ENCODE measurements at places on chromosomes 5 and 9.

GRCh38 chr5:16713386-16713928 is 96.7 kb upstream of the RETREG1 start:
- DNase-seq, result no peak

GRCh38 chr9:17280350-17281012 is 145.6 kb downstream of the CNTLN start:
- no peak for DNase-seq

DNA sequence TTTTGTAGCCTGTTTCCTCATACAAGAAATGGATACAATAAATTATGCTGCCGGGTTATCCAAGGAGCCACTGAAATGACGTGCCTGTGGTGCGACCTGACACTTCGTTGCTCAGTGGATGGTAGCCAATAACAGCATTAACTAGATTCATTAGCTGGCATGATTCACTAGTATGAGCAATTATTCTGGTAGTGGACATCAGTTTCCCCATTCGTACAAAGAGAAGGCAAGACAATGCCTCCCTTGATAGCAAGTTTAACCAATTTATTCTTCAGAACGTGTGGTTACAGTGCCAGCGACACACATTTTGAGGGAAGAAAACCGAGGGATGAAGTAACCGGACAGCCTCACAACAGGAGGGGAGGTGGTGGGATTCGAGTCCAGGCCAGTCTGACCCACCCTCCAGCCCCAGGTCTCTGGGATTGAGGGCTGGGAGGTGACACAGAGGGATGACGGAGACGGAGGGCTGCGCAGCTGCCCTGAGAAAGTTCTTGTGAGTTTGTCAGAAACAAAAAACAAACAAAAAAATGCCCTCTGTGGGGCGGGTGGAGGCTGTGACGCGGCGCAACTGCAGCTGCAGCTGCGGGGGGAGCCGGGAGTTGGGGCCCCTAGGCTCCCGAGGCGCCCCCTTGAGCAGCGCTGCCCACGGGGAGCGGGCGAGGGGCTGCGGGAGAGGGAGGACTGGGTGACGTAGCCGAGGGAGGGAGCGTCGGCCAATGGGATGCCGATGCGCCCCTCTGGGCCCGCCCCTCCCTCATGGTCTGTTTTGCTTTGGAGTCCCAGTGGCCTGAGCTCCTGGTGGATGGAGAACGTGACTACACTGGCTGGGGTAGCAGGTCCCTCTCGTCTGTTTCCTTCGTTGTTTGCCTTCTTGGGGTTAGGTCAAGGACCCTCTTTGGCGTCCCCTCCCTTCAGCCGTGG is 10.9 kb downstream of the LHX2 start:
- DNase-seq, result no peak

DNA sequence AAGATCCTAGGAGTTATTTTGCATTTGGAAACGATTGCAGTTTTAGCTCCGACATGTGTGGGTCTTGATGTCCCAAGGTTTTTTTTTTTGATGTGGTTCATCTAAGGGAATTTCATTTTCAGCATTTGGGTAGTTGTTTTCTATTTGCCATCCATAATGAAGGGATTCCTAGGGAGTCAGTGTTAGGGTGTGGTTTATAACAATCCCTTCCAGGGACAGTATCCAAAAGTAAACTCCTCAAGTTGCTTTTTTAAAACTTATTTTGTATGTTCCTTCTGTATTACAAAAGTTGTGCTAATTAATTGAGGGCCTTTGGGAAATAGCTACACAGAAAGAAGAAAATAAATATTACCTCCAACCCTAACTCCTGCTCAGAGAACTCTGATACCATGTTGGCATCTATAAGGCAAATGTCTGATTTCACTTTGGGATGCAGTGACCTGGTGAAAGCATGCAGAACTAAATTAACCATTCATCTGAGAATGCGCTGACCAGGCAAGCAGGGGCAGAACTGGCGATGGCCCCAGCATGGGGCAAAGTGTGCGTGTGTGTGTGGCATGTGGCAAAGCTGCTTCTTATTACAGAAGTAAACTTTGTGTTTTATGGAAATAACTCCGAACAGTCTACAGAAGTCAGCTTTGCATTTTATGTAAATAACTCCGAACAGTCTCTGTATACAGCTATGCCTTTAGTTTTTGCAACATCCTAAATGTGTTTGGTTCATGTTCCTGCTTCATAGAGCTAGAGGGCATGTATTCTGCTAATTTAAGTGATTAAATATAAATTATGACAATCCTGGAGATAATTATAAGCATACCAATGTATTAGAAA is 237.2 kb downstream of the TRPM3 start:
- DNase-seq, result no peak

DNA sequence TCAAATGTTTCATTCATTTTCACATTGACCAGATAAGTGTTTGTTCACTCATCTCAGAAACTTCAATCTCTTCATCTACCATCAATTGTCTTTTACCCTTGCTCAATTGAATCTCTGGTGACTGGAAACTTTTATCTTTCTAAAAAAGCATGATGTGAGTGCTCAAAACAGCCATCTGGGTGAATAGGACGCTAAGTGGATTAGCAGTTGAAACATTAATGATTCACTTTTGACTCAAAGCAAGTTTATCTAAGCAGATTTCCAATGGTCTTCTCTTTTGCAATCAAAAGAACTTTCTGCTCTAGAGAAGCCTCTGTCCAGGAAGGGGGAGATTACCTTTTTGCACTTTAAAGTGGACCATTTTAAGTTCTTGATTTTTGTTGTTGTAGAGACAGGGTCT is 22.2 kb downstream of the KLF4 start:
- DNase-seq, result no peak

- no peak for DNase-seq
These were observed 9.9 kb downstream of the REEP2 start for GRCh38 chr5:138448481-138449398.

DNA sequence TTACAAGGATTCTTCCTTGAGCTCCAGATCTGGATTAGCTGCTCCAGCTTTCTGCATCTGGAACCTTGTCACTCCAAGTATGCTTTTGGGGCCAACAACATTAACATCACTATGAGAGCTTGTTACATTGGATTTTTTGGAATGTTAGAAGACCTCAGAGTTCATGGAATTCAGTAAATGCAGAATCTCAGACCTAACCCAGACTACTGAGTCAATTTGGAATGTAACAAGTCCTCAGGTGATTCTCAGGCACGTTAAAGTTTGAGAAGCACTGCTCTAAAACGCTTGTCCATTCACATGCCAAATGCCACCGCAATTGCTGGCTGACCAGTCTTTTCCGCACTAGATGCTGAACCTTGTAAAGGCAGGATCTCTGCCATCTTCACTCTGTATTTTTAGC is 251.4 kb upstream of the TRIM32 start:
- no peak for DNase-seq

GRCh38 chr5:68260467-68260866 is 44.9 kb downstream of the PIK3R1 start:
- DNase-seq, result no peak

GRCh38 chr5:82560561-82560960 is 282.4 kb upstream of the RPS23 start:
- no peak for DNase-seq

GRCh38 chr5:159928122-159928909 is 12.0 kb downstream of the ADRA1B start:
- DNase-seq, result peak; percentile 51

DNA sequence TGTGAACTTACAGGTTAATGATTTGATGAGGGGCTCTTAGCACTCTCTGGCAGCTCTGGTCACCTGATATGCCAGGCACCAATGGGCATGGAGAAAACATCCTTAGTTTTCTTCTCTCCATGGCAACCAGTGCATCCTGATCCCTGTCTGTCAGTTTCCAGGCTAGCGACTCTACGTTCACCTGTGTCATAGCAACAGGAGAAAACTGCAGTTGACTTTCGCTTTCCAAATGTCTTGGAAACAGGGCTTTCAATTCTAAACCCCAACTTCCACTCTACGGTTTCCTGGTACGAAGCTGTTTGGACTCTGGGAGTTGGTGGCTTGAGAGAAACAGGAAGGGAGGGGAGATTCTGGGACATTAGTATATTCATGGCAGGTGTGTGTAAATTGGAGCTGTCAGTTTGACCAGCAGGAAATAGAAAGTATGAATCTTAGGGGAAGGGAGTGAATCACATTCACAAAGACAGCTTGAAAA is 74.4 kb downstream of the SLC28A3 start:
- DNase-seq, result no peak

DNA sequence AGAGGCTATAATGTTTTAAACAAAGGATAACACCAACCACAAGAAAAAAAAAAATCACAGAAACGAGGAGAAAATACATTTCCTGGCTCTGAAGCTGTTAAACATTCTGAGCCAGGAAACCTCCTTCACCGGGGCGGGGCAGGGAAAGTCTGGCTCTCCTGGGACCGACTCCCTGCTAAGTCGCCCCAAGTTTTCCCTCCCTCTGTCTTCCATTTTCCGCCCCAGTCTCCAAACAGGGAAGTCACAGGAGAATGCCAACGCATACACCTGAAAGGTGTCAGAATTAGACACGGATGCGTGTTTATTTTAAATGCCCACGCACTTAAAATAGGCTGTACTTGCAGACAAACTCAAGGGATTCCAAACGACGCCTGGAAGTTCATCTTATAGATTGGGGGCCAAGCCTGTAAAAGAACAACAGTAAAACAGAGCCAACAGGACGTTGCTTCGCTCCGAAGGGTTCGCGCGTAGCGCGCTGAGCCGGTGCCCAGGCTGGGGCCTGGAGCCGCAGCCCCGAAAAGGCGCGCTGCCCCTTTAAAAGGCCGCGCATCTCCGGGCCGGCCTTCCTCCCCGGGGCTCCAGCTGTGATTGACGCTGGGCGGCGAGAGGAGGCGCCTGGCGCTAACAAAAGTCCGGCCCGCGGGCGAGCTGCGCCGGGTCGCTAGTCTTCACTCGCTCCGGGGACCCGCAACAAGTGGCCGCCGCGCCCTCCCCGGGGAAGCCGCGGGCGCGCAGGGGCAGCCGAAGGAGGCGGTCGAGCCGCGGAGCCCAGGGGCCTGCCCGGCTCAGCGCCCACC is at the start of gene FBXL7:
Gene FBXL7, plus strand, starts transcription at position 653 of the 797 bp plus-strand sequence.
- no peak for DNase-seq

- no peak for DNase-seq
These were observed 75.0 kb upstream of the RAD23B start for GRCh38 chr9:107208121-107208520.

GRCh38 chr5:97096191-97096590 is 46.2 kb downstream of the LIX1 start:
- DNase-seq, result peak; percentile 16

- no peak for DNase-seq
These were observed 6.3 kb downstream of the CLPTM1L start for GRCh38 chr5:1338506-1339070.

DNA sequence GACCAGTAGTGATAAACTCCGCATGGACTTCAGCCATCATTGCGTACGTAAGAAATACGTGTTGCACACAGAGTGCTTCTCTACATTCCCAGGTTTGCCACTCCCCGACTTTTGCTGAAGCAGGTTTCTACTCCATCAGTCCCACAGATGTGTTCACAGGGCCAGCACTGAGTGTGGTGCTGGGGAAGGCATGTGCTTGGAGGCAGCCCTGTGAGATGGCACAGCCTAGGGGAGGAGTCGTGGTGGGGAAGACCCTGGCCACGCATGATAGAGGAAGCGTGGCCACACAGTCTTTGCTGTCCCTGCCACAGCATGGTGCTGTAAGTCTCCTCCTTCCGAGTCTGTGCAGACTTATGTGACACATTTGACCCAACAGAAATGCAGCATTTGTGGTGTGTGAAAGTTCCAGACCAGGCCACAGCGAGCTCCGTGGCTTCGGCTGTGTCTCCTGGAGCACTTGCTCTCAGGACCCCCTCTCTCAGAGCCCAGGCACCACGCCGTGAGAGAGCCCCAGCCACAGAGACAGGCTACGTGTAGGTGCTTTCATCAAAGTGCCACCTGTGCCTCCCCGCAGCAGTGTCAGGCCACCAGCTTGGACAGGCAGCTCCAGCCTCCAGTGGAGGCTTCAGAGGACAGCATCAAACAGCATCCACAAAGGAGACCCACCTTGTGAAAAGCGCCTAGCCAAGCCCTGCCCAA is 197.8 kb downstream of the AUH start:
- no peak for DNase-seq

DNA sequence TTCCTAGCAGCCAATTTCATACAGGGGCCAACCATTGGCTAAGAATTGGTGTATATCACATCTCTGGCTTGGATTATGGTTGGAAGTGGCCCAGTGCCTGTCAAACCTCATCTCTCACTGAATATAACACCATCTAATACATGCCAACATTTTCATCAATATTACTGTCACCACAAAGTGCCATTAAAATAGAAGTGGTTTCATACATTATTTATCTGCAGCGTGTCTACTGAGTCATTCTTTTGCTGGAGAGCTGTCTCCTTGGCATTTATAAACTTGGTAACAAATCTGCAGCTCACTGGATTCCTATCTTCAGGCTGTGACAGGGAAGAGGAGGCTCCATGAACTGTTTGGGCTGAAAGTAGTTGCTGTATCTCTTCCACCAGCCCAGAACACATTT is 70.9 kb downstream of the PTTG1 start:
- DNase-seq, result no peak

- DNase-seq, result no peak
These were observed 91.7 kb downstream of the NRG2 start for GRCh38 chr5:139951296-139951924.

DNA sequence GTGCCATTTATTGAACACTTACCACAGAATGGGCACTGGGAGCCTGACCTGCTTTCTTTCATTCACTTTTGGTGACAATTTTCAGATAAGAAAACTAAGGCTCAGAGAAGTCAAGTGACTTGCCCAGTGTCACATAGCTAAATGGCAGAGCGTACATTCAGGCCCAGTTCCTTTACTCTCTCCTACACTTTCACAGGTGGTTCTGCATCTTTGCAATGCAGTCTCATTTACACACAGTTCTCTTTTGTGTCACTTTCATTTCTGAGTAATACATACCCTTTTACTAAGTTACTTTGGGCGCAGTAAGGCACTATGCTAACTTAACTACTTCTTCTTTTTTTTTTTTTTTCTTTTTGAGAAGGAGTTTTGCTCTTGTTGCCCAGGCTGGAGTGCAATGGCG is 8.3 kb downstream of the NFIL3 start:
- no peak for DNase-seq

DNA sequence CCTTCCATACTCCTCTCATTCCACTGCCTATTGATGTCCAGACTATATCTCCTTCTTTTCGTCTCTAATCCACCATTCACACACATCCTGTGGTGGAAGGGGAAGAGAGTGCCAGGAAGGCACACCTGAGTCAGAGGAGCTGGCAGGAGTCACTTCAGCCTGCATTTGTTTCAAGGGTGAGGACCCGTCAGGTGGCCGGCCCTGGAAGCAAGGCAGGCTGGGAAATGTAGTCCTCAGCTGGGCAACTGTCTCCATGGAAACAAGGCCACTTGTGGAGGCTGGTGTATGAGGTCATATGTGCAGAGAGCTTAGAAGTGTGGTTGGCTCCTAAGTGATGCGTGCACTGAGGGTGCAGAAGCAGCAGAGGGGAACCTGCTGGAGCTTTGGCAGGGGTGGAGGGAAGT is 278.4 kb downstream of the NSG2 start:
- DNase-seq, result no peak

DNA sequence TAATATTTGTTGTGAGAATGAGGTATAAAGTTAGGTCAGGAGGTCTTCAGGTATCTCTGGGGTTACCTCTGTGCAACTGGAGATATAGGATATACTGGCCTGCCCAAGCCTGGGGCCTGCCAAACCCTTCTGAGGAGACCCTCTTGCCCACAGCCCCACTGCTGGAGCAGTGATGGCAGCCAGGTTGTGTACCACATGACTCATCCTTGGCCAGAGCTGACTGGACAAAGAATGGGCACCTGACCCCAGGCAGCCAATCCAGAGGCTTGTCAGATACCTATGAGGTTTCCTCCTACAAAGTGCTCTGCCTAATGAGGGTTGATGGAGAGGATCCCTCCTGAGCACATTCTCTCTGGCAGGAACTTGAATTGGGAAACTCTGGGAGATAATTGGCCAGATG is 56.1 kb upstream of the TBC1D2 start:
- DNase-seq, result no peak

- DNase-seq, result no peak
These were observed 195.3 kb upstream of the MVB12B start for GRCh38 chr9:126131066-126132010.
